ENCODE measurements at places on chromosomes 11 and 22. TPM values are rescaled to one million over a fixed set of nuclear protein-coding genes. Genes with fewer than 3 reads are reported as not detected.

CASP1 gene
- not detected for total RNA-seq

DNA sequence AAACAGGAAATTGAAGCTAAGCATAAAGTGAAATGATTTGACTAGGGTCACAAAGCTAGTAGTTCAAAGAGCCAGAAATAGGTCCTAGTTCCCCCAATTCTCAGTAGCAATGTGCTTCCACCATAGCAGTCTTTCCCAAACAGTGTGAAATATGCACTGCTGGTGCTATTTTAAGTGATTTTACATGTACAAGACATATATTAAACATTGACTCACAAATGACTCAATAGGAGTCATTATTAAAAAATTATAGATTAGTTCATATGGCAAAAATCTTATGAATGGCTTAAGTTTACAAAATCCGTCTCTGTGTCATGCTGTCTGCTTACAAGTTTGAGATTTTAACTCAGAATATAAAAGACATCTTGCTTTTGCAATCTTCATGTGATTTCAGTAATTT is 21.4 kb downstream of the KIF18A start:
- no peak for DNase-seq

DNA sequence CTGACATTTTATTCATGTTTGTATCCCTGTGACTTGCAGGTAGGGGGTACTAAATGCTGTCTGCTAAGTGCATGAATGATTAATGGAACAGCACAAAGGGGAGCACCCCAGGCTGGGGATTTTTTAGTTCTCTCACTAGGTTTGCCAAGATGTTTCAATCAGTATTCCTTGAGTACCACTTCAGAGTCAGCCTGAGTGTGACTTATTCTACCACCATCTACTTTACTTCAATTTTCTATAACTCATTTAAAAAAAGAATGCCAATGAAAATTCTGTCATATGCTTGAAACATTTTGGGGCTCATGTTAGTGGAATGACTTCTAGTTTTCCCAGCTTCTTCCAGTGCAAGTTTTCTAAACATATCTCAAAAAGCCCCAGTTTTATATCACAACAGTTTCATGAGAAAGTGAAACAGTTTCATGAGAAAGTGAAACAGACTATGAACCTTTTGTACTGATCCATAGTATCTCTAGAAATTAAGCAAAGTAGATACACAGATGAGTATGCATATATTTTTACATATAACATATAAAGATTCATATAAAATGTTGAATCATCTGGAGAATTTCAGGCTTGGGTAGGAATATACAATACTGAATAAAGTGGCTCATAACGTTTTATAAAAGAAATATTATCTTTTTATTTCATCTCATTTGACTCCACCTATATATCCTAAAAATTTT is 252.4 kb downstream of the GRM5 start:
- no peak for DNase-seq

GUCY1A2 gene
- total RNA-seq = 20.3 TPM

ARHGAP8 gene
- 0.59 TPM for total RNA-seq

GRCh38 chr11:22539821-22540256 is 85.8 kb downstream of the FANCF start:
- DNase-seq = no peak

DNA sequence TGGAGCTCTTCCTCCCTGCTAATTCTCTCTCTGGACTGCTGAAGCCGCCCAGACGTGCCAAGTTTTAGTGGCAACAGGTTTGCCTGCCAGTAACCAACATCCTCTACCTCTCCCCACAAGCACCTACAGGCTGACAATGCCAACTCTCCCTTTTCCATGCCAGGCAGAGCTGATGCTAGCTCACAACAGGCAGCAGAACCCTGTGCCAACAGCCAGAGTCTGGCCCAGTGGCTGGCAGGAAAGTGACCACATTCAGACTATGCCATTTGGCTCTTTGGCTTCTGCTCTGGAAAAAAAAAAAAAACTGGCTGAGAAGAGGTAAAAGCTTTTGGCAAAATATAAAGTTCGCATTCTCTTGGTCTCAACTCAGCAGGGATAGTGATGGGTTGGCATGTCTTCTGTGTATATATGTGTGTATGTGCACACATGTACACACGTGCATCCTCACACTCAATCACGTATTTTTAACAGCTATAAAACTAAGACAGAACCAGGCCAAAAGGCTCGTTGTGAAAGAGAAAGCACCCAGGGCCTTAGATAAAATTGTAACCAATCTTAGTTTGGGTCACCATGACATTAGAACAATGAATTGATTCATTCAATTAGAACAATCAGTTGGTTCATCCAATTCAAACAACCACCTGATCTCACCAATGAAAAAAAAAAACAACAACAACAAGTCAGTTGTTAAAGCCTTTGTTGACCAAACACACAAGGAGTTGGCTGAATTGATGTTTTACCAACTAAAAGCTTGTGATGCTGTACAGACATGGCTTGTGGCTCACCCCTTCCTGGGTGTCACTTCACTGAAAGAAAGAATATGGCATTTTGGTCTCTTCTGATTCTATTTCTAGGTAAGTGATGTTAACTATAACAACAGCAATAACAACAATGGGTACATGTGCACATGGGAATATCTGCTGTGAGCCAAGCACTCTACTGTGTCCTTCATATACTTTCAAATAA is 48.6 kb downstream of the TRIM29 start:
- no peak for DNase-seq
